ENCODE measurements at places on chromosomes 2 and 18.

- no peak for DNase-seq
Observed at GRCh38 chr2:138531913-138532312, 30.3 kb downstream of the SPOPL start.

GRCh38 chr18:44079606-44080005 is 601.1 kb upstream of the SETBP1 start:
- DNase-seq, result no peak

GRCh38 chr2:108616751-108617161 is 82.5 kb downstream of the LIMS1 start:
- no peak for DNase-seq

DNA sequence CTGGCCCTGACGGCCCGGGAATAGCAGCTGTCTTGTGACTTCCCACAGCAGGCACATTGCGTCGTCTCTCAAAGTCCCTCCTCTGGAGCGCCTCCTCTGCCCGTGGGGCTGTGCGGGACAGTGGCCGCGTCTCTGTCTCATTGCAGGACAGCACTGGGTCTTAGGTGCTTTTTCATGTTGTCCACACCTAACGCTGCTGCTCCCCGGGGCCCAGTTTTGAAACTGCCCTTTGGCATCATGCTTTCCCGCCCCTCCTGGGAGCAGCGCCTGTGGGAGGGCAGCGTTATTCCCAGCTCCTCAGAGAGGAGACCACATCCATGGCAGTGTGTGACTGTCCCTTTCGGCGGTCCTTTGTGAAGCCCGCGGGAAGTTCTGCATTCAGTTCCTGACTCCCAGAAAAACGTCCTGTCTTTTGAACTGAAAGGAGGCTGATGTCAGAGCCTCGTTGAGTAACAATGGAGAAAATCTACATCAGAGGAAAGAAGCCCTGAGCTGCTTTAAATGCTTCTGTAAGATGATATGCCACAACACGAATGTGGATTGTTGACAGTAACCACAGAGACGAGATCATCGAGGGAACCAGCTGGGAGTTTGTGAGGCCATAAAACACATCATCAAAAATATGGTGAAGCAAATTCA is 226.0 kb downstream of the FAM210A start:
- DNase-seq, result no peak

DNA sequence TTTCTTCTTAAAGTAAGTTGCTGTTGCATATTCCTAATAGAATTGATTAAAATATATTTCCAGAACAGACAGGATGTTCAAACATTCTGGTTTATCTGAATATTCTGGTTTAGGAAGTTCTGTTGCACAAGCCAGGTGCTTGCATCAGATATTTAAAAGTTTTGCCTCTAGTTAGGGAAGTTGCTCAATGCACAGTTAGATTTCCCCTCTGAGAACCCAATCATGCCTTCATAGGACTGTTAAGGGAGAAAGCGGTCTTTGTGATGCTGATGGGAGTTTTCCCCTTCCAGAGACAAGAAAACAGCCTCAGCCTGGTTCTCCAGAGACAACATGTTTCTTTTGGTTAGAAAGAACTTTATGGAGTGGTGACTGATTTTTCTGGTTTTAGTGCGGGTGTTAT is 65.6 kb upstream of the REV1 start:
- DNase-seq, result no peak

DNA sequence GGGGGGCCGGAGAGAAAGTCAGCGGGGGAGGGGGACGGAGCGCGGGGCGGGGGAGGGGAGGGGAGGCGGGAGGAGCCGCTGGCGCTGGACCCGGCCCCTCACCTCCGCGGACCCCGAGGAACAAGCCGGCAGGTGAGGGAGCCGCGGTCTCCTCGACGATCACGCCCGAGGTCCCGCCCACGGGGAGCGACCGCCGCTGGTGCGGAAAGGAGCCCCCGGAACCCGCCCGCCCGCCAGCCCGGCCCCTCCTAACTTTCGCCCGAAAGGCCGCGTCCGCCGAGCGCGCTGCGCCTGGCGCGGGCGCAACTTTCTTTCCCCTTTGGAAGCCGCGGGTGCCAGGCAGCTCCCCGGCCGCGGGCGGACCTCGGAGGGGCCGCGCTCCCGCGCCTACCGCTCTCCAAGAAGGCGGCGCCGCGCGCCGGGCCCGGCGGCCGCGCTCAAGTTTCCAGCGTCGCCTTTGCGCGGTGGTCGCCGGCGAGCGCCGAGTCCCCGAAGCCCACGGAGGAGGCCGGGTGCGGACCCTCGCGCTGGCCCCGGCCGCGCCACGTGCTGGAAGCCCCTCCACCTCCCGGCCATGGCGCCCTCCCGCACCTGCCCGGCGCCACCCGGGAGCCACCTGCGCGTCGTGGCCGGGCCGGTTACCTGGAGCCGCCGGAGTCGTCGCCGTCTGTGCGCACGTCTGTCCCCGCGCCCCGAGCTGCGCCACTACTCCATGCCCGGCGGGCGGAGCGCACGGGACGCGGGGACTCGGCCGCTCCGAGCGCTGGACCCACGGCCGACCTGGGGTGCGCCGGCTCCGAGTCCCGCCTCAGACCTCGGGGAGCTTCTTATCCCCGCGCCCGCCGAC is at the start of gene ALKAL2:
ALKAL2 (minus strand) TSS at position 181 of the 847 bp plus-strand sequence. CDS start 256 bp downstream, outside the sequence.
- DNase-seq, result peak; percentile 28

GRCh38 chr18:46182633-46183358 is 78.6 kb downstream of the HAUS1 start:
- DNase-seq, result no peak

- no peak for DNase-seq
Observed at GRCh38 chr2:175107146-175107545, 60.9 kb downstream of the ATF2 start.

GRCh38 chr18:13530879-13531387 is 195.4 kb downstream of the FAM210A start:
- DNase-seq, result peak; percentile 48

DNA sequence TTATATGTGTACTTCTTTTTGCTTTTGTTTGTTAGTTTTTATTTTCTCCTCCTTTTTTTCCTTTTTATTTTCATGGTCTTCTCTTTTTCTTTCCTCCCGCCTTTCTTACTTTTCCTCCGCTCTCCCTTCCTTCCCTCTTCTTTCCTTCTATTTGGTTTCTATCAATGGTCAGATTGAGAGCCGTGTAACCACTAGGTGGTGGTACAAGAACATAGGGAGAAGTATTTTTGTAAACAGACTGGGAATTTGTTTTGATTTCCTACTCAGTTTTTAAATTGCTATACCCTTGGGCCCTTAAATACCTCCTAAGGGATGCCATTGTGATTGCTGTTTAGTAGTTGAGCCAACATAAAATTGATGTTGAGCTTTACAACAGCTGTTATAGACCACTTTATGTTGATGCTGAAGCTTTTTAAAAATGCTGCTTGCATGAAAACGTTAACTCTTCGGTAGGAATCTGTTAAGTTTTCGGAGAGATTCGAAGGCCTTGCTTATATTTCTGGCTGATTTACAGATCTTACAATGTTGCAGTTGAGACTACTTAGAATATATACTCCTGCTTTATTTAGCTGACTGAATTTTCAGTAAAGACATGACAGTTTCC is 124.2 kb downstream of the UBE2E3 start:
- no peak for DNase-seq

- no peak for DNase-seq
Observed at GRCh38 chr18:25010623-25011374, 341.2 kb downstream of the ZNF521 start.

GRCh38 chr2:178008636-178009289 is 63.8 kb downstream of the PDE11A start:
- no peak for DNase-seq

- no peak for DNase-seq
Observed at GRCh38 chr2:169569948-169570347, 3.7 kb downstream of the FASTKD1 start.

DNA sequence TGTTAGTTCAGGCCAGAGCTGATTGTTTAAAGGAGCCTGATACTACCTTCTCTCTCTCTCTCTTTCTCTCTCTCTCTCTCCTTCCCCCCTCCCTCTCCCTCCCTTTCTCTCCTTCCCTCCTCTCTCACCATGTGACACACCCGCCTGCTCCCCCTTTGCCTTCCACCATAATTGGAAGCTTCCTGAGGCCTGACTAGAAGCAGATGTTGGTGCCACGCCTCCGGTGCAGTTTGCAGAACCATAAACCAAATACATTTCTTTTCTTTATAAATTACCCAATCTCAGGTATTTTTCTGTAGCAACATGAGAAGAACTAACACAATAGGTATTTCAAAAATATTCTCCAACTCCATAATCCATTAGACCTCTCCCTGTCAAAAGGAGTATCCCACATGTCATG is 62.4 kb downstream of the ANKRD62 start:
- no peak for DNase-seq

- DNase-seq, result no peak
Observed at GRCh38 chr2:4979111-4979510, 713.1 kb upstream of the SOX11 start.

DNA sequence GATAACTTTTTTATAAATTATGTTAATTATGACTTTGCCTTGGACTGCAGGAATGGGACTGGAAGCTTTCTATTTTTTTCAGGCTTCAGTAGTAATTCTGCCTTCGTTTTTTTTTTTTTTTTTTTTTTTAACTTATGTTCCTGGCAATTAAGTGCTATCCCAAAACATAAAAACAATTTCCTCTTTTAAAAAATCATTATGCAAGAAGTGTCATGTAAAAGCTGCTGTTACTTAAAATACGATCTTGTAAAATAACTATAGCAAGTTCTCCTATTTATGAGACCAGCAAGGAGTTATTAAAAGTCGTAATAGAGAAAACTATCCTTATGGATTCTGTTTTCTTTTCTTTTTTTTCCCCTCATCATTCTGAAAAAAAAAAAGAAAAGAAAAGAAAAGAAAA is 301.6 kb upstream of the FBXO11 start:
- DNase-seq, result no peak

- no peak for DNase-seq
Observed at GRCh38 chr2:16750175-16750924, 84.7 kb upstream of the CYRIA start.

DNA sequence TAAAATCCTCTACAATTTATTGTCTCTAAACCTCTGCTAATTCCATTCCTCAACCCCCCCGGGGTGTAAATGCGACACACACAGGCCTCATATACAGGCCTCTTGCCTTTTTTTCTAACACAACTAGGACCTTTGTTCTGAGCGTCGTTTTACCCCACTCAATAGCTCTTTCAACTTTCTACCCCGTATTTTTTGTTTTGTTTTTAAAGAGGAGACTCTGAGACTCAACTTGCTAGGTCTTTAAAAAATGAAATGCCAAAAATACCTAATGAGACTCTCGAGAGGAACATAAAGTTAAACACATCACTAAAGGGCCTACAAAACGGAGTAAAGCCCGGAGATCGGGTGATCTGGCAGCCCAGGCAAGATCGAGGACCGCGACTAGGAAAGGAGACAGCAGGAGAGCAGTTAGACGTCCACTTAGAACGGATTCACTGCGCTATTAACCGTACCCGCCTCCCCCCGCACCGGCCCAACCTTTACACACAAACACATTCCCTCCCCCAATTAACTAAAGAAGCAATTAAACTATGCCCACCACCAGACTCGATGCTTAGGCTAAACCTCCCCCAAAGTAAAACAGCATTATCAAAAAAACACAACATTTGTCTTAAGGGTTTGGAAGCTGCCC is 1.7 kb downstream of the TRIP12 start:
- no peak for DNase-seq

- DNase-seq, result no peak
Observed at GRCh38 chr2:135821190-135821589, 15.8 kb downstream of the LCT start.

DNA sequence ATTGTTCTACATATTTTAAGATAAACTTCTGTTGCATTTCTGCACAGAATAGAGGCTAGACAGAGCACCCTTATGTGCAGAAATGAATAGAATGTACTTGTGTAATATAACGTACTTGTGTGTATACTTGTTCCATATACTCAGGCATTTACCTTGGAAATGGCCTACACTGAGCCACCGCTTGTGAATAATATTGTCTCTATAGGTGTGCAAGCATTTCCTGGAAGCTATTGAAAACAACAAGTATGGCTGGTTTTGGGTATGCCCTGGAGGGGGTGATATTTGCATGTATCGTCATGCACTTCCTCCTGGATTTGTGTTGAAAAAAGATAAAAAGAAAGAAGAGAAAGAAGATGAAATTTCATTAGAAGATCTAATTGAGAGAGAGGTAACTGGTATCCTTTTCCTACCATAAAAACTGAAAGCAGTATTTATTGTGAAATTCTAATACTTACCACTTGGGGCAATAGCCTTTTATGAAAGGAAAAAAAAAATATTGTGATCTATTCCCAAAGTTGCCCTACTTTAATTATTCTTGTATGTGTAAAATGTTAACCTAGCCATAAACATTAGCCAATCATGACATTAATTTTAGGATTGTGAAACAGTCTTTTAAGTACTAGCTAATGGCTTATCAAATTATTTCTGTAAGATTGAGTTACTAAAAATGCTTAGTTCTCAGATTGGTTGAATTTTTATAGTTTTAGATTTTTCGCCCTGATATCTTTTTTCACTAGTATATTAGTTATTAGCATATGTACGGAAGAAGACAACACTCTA is 18.0 kb downstream of the ZC3H15 start:
- peak; percentile 15 for DNase-seq

GRCh38 chr2:32222966-32223365 is 41.7 kb downstream of the NLRC4 start:
- DNase-seq, result no peak

GRCh38 chr18:7607540-7608173 is 40.5 kb downstream of the PTPRM start:
- no peak for DNase-seq

DNA sequence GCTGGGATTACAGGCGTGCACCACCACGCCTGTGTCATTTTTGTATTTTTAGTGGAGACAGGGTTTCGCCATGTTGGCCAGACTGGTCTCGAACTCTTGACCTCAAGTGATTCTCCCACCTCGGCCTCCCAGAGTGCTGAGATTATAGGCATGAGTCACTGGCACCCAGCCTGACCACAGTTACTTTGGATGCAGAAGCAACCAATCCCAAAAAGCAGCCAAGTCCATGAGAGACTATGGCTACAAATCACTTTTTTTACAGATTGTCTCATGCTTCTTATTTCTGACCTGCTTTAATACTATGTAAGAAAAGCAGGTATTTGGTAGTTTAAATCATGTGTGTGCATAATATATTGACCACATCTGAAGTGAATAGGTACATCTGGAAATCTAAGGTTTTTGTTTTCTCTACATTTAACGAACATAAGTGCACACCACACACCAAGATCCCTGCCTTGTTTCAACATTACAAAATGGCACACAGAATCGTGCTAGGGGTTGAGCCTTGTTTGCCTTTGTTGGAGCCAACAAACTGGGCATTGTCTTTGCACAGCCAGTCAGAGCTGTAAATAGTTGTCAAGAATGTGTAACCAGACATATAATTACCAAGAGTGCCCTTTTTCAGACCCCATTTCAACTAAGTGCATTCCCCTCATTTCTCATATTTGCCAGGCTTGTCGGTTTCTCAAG is 18.3 kb upstream of the MAP4K4 start:
- DNase-seq, result no peak

DNA sequence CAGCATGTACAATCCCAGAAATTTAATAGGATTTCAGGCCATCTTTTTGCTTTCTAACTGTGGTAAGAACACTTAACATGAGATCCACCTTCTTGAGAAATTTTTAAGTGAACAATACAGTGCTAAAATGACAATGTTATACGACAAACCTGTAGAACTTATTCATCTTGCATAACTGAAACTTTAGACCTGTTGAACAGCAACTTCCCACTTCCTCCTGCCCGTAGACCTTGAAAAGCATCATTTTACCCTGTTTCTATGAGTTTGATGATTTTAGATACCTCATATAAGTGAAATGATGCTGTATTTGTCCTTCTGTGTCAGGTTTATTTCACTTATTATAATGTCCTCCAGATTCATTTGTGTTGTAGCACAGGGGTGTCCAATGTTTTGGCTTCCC is 128.2 kb downstream of the CD226 start:
- no peak for DNase-seq

Measured in GM10248 (cell line).